ENCODE measurements at places on chromosomes 16 and 17.

GRCh38 chr17:16407911-16408588 is 7.3 kb upstream of the TRPV2 start:
- no peak for DNase-seq

DNA sequence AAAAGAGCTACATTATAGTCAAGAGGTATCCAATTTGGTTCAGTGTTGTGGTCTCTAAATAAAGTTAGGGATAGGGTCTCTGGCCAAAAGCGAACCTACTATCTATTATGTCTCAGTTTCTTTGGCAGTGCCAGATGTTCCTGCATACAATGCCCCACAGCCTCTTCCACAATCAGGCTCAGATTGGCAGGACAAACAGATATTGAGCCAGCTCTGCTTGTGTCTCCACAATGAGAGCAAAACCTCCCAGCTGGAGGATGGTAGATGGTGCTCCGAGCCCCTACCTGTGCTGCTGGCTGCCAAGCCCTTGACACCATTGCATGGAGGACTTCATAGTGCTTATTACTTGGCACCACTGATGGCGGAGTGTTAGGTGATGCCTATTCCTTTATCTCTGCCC is 19.7 kb downstream of the PHAF1 start:
- no peak for DNase-seq

DNA sequence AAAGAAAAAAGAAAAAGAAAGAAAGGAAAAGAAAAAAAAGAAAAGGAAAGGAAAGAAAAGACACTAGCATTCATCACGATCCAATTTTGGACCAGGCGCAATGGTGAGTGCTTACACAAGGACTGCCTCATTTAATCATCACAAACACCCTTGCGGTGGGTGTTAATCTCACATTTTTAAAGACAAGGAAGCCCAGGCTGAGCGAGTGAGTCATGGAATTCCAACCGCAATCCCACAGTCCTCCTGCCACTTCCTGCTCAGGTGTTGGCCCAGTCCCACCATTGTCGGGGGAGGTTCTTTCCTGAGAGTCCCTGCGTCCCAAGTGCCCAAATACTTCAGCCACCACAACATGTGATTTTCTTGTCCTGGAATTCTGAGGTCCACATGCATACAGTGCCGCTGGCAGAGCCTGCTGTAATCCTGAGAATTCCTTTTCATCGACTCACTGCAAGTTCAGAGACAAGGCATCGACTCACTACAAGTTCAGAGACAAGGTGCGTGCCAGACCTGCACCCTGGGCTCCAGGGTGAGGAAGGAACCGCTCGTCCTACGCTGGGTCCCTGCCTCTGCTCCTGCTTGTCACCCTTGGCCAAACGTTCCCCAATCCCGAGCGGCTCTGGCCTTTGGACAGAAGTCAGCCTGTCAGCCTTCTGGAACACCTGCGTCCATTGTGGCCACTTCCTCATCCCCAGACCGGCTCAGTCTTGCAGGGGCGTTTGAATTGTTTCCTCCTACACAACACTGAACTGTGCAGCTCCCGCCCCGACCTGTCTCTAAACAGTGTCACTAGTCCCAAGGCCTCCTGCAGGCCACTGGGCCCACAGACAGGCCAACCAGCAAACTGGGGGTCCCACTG is 5.8 kb downstream of the ZG16B start:
- no peak for DNase-seq

DNA sequence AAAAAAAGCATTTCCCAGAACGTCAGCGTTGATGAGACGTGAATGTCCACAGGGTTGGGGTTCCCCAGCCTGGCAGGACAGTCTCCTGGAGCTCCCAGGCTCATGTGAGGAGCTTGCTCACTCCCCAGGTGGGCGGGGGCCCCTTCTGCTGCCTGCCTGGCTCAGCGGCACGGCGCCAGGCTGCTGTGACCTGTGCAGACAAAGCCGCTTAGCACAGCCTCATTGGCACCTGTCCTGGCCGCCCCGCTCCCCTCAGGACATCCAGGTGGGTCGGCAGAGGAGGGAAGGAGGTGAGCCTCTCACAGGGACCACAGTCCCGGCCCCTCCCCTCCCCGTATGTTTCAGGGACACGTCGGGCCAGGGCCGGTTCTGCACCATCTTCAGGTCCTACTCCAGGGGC is 12.9 kb upstream of the WFIKKN1 start:
- no peak for DNase-seq

DNA sequence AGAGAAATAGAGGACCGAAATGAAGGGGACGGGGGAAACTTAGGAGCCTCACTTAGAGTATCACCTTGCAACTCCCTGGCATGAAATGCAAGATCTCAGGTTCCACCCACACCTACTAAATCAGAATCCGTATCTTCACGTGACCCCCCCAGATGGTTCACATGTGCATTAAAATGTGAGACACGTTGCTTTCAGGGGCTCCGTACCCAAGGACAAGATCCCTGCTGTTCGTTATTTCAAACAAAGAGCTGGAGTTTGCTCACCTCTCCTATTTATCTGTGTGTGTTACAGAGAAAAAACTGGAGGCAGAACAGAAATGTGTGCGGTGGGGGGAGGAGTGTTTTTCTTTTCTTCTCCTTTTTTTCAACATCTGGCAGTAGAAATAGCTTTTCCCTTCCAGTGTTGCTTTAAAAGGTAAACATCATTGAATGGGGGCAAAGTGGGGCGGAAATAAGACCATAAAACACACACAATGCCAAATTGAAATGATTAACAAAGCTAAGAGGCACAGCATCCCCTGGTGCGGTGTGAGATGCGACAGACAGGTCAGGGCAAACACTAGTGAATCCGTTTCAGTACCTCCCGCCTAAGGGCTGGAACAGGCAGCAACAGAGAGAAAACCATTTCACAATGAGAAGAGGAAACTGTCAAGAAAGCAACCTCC is 145.4 kb downstream of the SOX9 start:
- DNase-seq, result no peak

GRCh38 chr17:74597069-74597790 is 5.1 kb upstream of the CD300LD start:
- no peak for DNase-seq

- no peak for DNase-seq
Observed at GRCh38 chr16:54405478-54405877, 118.9 kb upstream of the IRX3 start.

GRCh38 chr16:54340531-54340930 is 53.9 kb upstream of the IRX3 start:
- no peak for DNase-seq

DNA sequence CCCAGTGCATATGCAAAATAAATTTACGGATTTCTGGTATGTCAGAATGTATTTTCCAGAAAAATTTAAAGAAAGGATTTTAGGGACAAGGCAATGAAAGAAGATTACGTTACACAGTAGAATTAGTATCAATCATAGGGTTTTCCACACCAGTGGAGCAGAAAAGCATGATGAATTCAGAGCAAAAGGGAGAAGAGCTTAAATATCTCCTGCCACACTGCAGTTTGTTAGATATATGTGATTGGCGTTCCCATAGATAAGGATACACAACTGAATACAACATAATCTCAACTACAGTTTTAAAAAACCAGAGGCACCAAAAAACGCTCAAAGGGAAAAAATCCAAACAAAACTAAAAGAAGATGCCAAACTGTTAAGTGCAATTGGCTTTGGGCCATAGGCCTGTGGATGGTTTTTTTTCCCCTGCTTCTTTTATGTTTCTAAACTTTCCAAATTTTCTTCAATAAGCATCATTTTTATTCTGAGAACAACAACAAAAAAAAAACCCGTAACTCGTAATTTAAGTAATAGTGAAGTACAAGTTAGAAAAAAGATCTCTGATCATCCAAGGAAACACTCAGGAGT is 22.3 kb downstream of the MARF1 start:
- no peak for DNase-seq

- DNase-seq, result no peak
Observed at GRCh38 chr16:50659806-50660205, 21.3 kb downstream of the SNX20 start.

- DNase-seq, result no peak
Observed at GRCh38 chr17:33803199-33803685, 451.8 kb upstream of the CCL2 start.

- no peak for DNase-seq
Observed at GRCh38 chr17:42518046-42518754, 17.8 kb upstream of the NAGLU start.

- no peak for DNase-seq
Observed at GRCh38 chr16:72815348-72816318, 232.3 kb downstream of the ZFHX3 start.

DNA sequence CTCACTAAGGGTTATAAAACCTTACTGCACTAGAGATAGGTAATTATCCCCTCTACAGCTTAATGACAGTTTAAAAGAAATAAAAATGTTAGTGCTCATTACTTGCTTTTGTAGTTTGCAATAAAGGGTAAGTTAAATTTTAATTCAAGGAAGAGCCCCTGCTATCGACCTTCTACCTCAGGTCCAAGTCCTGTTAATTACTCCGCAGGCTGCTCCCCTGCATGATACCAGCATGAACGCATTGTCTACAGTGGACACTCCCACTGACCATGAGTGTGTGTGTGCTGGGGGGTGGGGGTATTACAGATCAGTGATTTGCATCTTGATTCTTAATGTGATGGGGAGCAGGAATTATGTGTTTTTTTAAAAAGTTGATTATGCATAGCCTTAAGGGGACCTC is 103.1 kb downstream of the AATF start:
- DNase-seq, result no peak

DNA sequence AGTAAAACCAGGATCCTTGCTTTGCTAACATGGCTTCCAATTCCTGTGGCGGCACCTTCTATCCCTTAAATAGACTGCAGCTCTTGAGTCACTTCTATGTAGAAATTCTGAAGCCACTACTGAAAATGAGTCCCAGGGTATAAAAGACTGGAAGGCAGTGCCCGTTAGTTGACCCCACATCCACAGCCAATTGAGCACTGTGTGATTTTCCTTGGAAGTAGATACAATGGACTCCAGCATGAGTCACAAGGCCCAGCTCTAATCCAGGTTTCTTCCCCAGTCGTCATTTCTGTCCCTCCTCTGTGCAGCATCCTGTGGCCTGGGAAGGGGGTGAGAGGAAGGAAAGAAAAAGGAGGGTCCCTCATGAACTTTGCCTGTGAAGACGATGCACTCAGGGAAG is 69.5 kb downstream of the HLF start:
- no peak for DNase-seq

- DNase-seq, result no peak
Observed at GRCh38 chr16:29308644-29309546, 97.6 kb downstream of the NPIPB11 start.

DNA sequence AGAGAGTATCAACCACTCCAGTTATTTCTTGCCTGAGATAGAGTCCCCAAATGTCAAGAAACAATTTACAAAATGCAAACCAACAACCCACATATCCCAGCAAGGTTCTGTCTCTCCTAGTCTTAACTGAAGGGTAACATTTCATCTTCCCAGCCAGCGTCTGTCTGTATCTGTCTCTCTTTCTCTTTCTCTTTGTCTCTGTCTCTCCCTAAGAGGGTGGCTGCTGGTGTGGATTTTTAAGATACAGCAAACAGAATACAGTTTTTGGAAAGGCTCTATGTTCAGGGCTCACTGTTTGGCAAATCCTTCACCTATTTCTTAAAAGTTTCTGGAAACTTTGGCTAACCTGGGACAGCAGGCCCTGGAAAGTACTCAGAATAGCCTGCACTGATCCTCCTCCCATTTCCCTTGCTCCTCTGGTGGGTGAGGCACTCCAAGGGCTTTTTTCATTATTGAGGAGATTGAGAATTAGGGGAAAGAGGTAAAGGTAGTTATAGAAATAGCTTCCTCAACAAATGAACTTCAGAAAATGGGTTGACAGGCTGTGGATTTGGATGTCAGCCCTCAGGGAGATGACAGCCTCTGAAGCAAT is 6.2 kb downstream of the HOXB4 start:
- no peak for DNase-seq

DNA sequence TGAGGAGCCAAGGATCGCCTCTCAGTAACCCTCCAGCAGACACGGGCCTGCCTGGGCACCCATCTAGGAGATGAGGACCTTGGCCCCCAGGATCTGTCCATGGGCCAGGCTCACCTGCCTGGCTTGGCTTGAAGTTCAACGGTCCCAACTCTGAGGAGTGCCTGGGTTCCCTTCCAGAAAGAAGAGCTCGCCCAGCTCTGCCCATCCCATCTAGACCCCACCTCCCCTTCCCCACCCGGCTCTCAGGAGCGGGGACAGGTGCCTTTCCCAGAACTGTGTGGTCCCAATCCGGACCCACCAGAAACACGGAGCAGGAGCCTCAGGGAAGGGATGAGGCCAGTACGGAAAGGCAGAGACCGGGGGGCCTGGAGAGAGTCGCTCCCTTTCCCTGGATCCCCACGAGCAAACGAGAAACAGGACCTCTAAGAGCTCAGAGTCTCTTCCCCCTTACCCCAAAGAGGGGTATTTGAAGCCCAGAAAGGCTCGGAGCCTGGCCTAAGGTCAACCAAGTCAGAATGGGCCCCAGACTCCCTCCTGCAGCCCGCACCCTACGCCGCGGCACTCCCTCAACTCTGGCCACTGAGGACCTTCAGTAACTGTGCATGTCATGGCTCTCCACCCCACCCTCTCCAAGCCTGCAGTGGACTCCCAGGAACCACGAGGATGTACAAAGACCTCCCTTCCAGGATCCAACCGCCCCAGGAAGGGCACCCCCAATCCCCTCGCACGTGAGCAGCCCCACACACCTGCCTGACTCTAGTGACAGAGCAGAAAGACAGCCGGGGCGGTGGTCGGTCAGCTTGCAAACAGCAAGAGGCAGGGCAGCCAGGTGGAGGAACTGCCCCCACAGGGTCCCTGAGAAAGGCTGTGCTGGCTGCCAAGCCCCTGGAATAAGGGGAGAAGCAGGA is 5.4 kb downstream of the CLUH start:
- no peak for DNase-seq

DNA sequence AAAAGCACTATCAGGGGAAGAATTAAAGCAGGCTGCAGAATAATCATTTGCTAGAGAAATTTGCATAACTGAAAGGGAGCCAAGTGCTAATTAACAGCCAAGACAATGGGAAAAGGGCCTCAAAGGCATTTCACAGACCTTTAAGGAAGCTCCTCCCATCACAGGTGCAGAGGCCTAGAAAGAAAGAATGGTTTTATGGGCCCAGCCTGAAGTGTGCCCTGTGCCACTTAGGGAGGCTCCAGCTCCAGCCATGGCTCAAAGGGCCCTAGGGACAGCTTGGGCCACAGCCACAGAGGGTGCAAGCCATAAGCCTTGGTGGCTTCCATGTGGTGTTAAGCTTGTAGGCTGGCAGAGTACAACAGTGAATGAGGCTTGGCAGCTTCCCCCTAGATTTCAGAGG is 50.1 kb downstream of the RNF112 start:
- DNase-seq, result no peak
